ENCODE measurements at places on chromosomes 3 and 15.

- H3K27me3 ChIP-seq: no peaks in the 10 kb centered on the region
- peaks cover 5% of the 10 kb centered on the region for H3K4me1 ChIP-seq
- no peaks in the 10 kb centered on the region for H3K36me3 ChIP-seq
- no peak overlapping the region for H3K4me3 ChIP-seq
- H3K27ac ChIP-seq: no peak overlapping the region
- no peak for DNase-seq
These were observed 836.1 kb upstream of the CFAP20DC start for GRCh38 chr3:59885899-59886400.

GRCh38 chr15:80588801-80589200 lies 106.3 kb upstream of the ABHD17C start:
- H3K4me3 ChIP-seq: no peak overlapping the region
- H3K4me1 ChIP-seq: no peaks in the 10 kb centered on the region
- no peak for DNase-seq
- H3K36me3 ChIP-seq: no peaks in the 10 kb centered on the region
- no peak overlapping the region for H3K27ac ChIP-seq
- peaks cover 10% of the 10 kb centered on the region for H3K27me3 ChIP-seq

GRCh38 chr3:58874248-58874741 lies 175.5 kb downstream of the CFAP20DC start:
- H3K4me1 ChIP-seq: no peaks in the 10 kb centered on the region
- no peak for DNase-seq
- H3K4me3 ChIP-seq: no peak overlapping the region

- H3K27me3 ChIP-seq: no peaks in the 10 kb centered on the region
- H3K4me1 ChIP-seq: no peaks in the 10 kb centered on the region
- no peak for DNase-seq
- peaks cover 24% of the 10 kb centered on the region for H3K36me3 ChIP-seq
- H3K4me3 ChIP-seq: no peak overlapping the region
- H3K27ac ChIP-seq: peak overlapping the region; percentile 56
These were observed 58.1 kb downstream of the SLC6A6 start for GRCh38 chr3:14460342-14461005.

DNA sequence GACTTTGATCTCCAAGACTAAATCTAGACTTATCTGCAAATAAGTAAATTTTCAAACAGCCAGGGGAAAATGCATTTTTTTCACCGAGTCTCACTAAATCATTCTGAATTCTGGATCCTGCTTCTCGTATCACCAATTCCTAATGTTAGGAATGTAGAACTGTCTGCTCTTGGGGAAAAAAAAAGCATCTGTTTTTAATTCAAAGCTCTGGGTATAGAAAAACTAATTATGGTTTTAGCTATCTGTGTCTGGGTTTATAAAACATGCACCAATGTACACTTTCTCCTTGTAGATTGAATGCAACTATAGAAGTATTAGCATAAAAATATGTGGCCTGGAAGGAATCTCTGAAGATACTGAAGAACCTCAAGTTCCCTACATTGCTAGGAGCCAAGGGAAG lies 4.8 kb upstream of the CDAN1 start:
- H3K27me3 ChIP-seq: no peaks in the 10 kb centered on the region
- no peak overlapping the region for H3K27ac ChIP-seq
- peaks cover 6% of the 10 kb centered on the region for H3K4me1 ChIP-seq
- peaks cover 7% of the 10 kb centered on the region for H3K36me3 ChIP-seq

- H3K36me3 ChIP-seq: no peaks in the 10 kb centered on the region
- DNase-seq: no peak
- H3K27ac ChIP-seq: no peak overlapping the region
- H3K27me3 ChIP-seq: no peaks in the 10 kb centered on the region
- H3K4me3 ChIP-seq: no peak overlapping the region
These were observed 20.3 kb upstream of the LPP start for GRCh38 chr3:188133646-188134045.

DNA sequence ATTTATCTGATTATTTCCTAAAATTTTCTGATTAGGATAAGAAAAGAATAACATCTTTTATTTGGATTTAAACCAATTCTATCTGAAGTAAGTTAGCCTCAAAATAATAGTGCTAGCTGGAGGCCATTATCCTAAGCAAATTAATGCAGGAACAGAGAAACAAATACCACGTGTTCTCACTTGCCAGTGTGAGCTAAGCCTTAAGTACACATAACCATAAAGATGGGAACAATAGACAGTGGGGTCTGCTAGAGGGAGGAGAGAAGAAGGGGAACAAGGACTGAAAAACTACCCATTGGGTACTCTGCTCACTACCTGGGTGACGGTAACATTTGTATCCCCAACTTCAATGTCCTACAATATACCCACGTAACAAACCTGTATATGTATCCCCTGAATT lies 31.3 kb upstream of the LYSMD4 start:
- no peak overlapping the region for H3K27ac ChIP-seq
- H3K36me3 ChIP-seq: no peaks in the 10 kb centered on the region
- DNase-seq: no peak
- no peaks in the 10 kb centered on the region for H3K4me1 ChIP-seq
- no peaks in the 10 kb centered on the region for H3K27me3 ChIP-seq
- H3K4me3 ChIP-seq: no peak overlapping the region

DNA sequence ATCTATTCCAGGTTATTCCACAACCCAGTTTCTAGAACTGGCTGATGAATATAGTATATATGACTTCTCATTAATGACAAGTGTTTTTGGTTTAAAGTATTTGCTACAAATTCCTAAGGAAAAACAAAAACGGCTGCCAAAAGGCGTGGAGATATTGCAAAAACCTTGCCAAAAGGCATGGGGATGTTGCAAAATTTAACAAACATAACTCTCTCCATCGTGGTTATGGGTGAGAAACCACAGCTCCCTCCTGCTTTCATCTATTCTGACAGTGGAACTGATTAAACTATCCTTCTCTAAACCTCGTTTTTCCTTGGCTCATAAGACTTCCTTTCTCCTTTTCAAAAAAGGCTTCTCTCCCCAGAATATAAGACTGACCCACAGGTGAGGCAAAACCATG lies 342.0 kb upstream of the PDZRN3 start:
- H3K27ac ChIP-seq: no peak overlapping the region
- no peaks in the 10 kb centered on the region for H3K36me3 ChIP-seq
- H3K4me3 ChIP-seq: no peak overlapping the region
- no peaks in the 10 kb centered on the region for H3K27me3 ChIP-seq
- no peak for DNase-seq
- no peaks in the 10 kb centered on the region for H3K4me1 ChIP-seq

GRCh38 chr15:85443593-85444087 lies 63.2 kb downstream of the AKAP13 start:
- DNase-seq: peak; percentile 50
- H3K4me3 ChIP-seq: peak overlapping the region; percentile 53
- H3K27ac ChIP-seq: peak overlapping the region; percentile 92

- H3K27me3 ChIP-seq: no peaks in the 10 kb centered on the region
- no peak for DNase-seq
- no peak overlapping the region for H3K27ac ChIP-seq
- H3K36me3 ChIP-seq: no peaks in the 10 kb centered on the region
These were observed 14.9 kb upstream of the STX19 start for GRCh38 chr3:94043285-94043684.

GRCh38 chr3:197354568-197355001 lies 56.2 kb upstream of the DLG1 start:
- peaks cover 5% of the 10 kb centered on the region for H3K4me1 ChIP-seq
- H3K27ac ChIP-seq: peak overlapping the region; percentile 0
- DNase-seq: no peak
- peaks cover 8% of the 10 kb centered on the region for H3K36me3 ChIP-seq

GRCh38 chr15:68341760-68342725 lies 64.5 kb downstream of the FEM1B start:
- H3K4me3 ChIP-seq: no peak overlapping the region
- no peaks in the 10 kb centered on the region for H3K27me3 ChIP-seq
- no peak overlapping the region for H3K27ac ChIP-seq
- H3K36me3 ChIP-seq: no peaks in the 10 kb centered on the region

Data from naive B cell (primary cell).